Stimulated activated CD4-positive, alpha-beta T cell treated with anti-CD3 and anti-CD28 coated beads, TNF-alpha, amount 100 ng/mL, for 24 hours (primary cell): ENCODE measurements at places on chromosomes 7 and 10.

- no peak for DNase-seq
Observed at GRCh38 chr10:77555591-77556212, 81.9 kb downstream of the KCNMA1 start.

DNA sequence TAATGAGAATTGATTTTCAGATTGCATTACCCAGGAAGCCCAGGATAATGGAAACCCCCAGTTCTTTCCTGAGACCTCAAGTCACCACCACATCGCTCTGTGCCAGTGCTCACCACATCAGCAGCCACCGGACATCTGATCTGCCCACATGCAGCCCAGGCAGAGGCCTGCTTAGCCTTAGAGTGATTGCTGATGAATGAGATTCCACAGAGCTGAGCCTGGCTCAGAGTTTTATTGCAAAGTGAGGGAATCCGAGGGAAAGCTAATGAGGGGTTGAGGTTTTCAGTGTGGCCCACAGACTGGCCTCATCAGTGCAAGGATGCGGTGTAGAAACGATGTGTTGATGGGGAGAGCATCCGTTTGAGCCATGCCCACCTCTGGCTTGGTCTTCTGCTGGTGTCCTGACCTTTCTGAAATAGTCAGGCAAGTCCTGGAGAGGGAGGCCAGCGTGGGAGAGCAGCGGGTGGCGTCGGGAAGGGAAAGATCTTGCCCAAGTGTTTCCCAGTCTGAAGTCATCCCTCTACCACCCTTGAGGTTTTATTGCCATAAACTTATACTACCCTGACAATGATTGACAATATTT, 120.3 kb downstream of the ITIH5 start:
- no peak for DNase-seq

DNA sequence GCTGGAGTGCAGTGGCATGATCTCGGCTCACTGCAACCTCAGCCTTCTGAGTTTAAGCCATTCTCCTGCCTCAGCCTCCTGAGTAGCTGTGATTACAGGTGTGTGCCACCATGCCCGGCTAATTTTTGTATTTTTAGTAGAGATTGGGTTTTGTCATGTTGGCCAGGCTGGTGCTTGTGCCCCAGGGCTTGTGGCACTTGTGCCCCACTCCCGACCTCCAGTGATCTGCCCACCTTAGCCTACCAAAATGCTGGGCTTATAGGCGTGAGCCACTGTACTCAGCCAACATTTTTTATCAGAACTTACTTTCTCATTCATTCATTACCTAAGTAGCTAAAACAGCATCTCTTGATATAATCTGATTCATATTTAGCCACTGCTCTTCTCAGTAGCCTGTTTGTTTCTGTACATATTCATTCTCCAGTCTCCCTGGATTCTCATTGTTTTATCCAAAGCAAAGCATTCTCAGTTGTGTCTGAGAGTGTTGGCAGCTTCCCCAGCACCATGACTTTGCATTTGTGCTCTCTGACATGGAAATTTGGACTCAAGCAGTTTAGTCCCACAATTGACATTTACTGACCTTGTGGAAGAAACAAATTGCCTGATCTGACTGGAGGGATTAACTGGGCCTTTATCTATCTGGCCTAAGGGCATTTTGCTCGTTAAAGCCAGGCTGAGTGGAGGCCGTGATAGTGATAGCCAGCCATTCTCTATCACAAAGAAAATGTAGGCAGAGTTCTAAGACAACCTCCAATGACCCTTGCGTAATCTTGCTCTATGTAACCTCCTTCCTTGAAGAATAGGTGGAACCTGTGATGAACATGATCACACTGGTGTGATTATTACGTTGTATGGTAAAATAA, 44.9 kb downstream of the AKR1B15 start:
- DNase-seq = no peak

- no peak for DNase-seq
Observed at GRCh38 chr10:121244818-121245217, 353.4 kb downstream of the FGFR2 start.

GRCh38 chr7:157691586-157692459, 355.0 kb downstream of the DNAJB6 start:
- no peak for DNase-seq

- DNase-seq = no peak
Observed at GRCh38 chr10:8137272-8137681, 82.8 kb downstream of the GATA3 start.

DNA sequence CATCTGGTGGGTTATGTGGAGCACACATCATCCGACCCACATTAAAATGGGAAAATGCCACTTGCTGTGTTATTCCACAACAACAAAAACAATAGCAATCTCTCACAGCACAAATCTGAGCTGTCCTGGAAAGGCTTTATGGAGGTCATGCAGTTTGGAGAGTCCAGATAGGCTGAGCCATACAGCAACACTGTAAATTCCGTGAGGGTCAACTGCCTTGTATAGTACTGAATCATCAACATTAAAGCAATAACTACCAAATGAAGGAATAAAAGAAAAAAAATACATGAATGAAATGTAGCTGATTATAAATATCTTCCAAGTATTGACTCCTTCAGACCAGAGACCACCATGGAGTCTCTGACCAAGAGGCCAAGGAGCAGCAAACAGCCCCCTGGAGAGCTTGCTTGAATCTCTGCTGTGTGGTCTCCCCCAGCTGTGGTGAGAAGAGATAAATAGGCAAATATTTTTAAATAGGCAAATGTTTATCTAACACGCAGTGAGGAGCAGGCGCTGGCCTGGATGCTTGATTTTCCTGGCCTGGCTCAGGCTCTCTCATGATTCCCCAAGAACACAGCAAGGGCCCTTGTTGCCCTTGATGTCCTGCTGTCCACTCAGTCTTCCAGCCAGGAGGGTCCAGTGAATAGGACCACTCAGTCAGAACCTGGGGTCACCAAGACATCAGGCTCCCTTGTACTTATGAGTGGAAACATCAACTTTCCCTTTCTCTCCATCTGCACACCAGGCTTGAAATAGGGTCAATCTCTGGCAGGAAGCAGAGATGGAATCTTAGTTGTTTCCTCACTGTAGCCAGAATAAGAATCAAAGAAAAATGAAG, 1021.3 kb downstream of the XPNPEP1 start:
- no peak for DNase-seq

DNA sequence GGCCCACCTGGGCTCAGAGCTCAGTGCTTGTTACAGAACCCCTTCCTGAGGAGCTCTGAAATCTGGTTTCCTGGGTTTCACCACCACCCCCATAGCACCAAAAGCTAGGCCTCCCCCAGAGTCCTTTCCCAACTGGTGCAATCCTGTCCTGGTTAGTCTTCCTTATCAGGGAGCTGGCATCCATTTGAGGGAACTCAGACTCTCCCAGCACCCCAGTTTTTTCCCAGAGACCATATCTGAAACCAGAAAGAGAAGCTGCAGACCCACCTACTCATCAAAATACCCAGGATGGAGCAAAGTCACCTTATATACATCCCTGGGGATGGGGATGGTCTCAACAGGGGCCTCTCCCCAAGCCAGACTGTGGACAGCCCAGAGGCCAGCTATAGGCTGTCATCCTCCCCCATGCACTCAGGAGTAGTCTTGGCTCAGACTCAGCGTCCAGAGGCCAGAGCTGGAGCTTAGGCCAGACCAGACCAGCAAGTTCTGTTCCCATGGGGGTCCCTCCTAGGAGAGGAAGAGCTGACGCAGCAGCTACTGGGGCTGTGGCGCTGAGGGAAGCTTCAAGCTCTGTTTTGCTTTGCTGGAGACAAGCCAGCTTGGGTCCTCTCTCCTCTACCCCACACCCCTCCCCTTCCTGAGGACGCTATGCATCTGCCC, 3.0 kb downstream of the TBATA start:
- DNase-seq = no peak

- DNase-seq = no peak
Observed at GRCh38 chr7:100208911-100209408, 10.8 kb upstream of the PVRIG start.

DNA sequence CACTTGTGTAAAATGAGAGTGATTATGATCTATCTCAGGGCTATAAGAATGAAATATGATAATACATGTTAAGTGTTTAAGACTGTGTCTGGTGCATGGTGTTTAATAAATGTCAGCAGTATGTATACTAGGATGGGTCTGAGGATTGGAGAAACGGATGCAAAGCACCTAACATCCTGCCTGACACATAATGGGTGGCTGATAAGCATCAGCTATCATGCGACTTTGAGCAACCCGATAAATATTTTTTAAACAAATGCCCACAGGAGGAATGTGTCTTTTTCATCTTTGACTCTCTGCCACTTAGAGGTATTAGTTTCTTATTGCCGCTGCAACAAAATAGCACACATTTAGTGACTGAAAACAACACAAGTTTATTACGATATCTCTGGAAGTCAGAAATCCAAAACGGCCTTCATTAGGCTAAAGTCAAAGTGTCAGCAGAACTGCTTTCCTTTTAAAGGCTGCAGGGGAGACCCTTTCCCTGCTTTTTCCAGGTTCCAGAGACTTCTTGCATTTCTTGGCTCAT, 93.2 kb upstream of the ARHGAP21 start:
- DNase-seq = no peak

DNA sequence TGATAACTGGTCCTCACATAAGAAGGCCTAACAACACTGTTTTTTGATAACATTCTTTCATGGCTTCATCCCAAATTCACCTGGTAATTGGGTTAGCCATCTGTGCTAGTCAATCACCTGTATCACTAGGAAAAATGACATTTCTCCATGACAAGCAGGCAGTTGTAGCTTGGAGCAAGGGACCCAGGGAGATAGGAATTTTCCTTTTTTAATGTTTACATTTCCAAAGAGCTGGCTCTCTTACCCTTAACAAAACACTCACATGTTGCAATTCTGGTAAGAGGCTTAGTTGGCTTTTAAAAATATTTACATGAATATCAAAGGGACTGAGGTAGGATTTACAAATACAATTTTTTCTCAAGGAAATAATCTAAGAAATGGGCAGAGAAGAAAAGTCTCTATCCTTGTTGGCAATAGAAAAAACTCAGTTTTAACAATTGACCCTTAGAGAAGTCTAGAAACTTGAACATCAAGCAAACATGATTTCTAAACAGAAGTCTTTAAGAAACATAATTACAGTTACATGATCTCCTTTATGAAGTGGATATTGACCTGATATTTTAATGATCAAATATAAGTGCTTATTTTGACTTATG, 16.1 kb upstream of the AKR1C1 start:
- no peak for DNase-seq

DNA sequence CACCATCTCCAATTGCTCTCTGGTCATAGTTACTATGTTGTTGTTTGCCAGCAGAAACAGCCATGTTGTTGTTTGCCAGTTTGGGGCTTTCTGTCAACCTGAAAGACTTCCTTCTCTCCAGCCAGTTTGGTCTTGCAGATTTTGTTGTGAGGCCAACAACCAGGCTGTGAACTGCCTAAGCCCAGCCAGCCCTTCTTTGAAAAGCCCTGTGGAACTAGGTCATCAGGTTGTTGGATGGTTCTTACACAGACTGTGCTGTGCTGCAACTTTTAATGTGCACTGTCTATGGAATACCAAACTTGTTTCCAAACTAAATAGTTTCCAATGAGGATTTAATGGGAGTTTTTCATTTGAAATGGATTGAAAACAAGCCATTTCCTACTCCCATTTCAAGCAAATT, 592.7 kb upstream of the GALNT17 start:
- DNase-seq = no peak

- DNase-seq = no peak
Observed at GRCh38 chr10:58648131-58648530, 135.5 kb downstream of the BICC1 start.

- DNase-seq = peak; percentile 37
Observed at GRCh38 chr7:3106361-3106826, 62.7 kb upstream of the CARD11 start.

GRCh38 chr10:49001402-49001801, 61.8 kb upstream of the LRRC18 start:
- no peak for DNase-seq

DNA sequence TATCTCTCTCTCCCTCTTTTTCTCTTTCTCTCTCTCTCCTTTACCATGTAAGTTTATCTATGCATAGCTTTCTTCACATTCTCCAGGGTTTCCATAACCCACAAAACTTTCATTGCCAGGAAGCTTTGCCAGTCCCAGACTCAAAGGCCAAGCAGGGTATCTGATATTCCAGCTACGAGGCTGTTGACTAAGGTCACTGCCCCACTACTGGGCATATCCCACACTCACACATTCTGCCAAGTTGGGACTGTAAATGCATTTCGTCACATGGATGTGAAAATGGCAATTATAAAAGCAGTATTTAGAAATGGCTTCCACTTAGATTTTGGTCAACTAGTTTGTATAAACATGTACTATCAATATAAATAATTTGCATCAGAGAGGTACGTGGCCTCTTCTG, 43.3 kb upstream of the SEPTIN7 start:
- no peak for DNase-seq

- no peak for DNase-seq
Observed at GRCh38 chr10:20999699-21000098, 102.6 kb upstream of the NEBL start.

DNA sequence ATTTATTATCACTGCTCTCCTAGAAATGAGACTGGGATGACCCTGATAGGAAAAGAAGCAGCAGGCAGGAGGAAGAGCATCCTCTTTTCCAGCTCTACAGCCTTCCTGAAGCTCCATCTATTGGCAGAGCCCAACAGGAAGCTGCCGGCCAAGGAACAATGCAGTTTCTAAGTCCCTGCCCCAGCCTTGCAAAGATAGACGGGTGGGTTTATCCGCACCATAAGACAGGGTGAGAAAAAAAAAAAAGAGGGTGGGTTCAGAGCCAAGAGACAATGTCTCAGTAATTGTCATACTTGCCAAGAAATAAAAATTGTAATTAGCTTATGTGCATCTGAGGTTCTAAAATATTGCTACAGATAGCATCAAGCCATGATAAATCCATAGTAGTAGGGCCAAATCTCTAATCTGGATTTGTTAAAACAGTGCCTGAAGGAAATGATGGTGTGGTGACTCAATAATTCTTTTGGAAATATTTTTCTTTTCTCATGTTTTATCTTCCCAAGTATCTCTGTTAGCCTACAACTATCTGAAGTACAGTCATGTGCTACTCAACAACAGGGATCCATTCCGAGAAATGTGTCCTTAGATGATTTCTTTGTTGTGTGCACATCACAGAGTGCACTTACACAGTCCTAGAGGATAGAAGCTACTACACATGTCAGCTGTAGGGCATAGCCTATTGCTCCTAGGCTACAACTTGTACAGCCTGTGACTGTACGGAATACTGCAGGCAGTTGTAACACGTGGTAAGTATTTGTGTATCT, 242.9 kb upstream of the CXCL12 start:
- DNase-seq = no peak
